Lower lobe of right lung (tissue), 2 donors: ENCODE measurements at places on chromosomes 12 and 14.

DNA sequence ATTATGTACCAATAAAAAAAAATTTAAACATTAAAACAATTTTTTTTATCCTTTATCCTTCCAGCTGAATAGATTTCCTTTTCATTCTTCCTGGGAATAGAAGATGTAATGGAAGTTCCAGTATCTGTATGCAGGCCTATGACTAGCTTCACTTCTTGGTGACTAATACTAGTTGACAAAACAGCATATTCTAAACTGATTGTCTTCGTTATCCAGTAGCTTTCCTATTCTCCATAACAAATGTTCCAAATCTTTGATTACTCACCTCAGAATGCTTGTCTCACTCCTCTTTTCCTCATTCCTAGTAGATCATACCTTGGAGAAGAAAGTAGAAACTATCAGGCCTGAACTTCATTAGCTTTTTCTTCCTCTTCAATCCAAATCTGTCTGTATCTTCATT is 70.7 kb downstream of the PLEKHA5 start:
- H3K36me3 ChIP-seq, result no peaks in the 10 kb centered on the region
- no peaks in the 10 kb centered on the region for H3K27me3 ChIP-seq
- no peak for DNase-seq
- no peak overlapping the region for H3K4me3 ChIP-seq

- H3K27ac ChIP-seq, result no peak overlapping the region
- peaks cover 27% of the 10 kb centered on the region for H3K36me3 ChIP-seq
- no peak overlapping the region for H3K4me3 ChIP-seq
These were observed 37.8 kb downstream of the HELB start for GRCh38 chr12:66340131-66340530.

DNA sequence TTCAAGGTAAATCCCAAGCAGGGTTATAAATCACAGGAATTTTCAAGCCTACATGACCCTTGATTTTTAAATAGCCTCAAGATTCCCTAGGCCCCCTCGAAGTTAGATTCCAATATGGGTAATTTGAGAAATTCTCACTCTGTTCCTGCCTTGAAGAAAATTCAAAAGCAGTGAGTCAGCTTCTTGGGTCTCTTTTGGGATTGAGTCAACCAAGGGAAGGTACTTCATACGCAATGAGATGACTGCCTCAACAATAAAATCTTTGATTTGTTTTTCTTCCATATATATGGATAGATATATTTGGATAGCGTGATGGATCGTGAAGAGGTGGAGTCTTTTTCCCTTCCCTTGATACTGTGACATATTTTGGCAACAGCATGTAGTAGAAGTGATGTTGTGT is 180.4 kb upstream of the ATP2B1 start:
- no peak overlapping the region for H3K27ac ChIP-seq
- no peak for DNase-seq
- H3K36me3 ChIP-seq, result no peaks in the 10 kb centered on the region
- H3K4me3 ChIP-seq, result no peak overlapping the region

- H3K27ac ChIP-seq, result no peak overlapping the region
- no peak for DNase-seq
- no peaks in the 10 kb centered on the region for H3K36me3 ChIP-seq
These were observed 10.2 kb downstream of the KRT82 start for GRCh38 chr12:52395761-52396434.
